Inflammatory macrophage treated with lipopolysaccharide for 4 hours (primary cell): ENCODE measurements at places on chromosomes 1 and 21.

GRCh38 chr1:95388031-95388430 lies 154.0 kb downstream of the RWDD3 start:
- DNase-seq: no peak

GRCh38 chr1:231160895-231161666 lies 777 bp upstream of the TRIM67 start:
- DNase-seq: no peak

- peak; percentile 17 for DNase-seq
These were observed 105.4 kb downstream of the SLC45A1 start for GRCh38 chr1:8423269-8423691.

GRCh38 chr1:156104861-156105832 lies 9.4 kb upstream of the LMNA start:
- DNase-seq: no peak

DNA sequence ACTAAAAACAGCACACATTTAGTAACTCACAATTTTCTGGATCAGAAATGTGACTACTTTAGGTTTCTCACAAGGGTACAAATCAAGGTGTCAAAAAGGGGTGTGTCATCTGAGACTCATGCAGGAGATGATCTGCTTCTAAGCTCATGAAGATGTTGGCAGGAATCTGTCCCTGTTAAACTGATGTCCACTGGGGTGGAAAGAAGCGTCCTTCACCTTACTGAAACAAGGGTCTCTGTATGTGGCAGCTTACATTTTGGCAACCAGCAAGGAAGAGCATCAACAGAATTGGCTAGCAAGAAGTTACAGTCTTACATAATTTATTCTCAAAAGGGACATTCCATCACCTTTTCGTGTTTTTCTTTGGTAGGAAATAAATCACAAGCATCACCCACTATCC lies 1223.8 kb downstream of the AMY1C start:
- DNase-seq: no peak

- no peak for DNase-seq
These were observed 488.9 kb downstream of the PTPRU start for GRCh38 chr1:29725262-29725661.

GRCh38 chr1:64343105-64343822 lies 126.7 kb upstream of the CACHD1 start:
- no peak for DNase-seq

DNA sequence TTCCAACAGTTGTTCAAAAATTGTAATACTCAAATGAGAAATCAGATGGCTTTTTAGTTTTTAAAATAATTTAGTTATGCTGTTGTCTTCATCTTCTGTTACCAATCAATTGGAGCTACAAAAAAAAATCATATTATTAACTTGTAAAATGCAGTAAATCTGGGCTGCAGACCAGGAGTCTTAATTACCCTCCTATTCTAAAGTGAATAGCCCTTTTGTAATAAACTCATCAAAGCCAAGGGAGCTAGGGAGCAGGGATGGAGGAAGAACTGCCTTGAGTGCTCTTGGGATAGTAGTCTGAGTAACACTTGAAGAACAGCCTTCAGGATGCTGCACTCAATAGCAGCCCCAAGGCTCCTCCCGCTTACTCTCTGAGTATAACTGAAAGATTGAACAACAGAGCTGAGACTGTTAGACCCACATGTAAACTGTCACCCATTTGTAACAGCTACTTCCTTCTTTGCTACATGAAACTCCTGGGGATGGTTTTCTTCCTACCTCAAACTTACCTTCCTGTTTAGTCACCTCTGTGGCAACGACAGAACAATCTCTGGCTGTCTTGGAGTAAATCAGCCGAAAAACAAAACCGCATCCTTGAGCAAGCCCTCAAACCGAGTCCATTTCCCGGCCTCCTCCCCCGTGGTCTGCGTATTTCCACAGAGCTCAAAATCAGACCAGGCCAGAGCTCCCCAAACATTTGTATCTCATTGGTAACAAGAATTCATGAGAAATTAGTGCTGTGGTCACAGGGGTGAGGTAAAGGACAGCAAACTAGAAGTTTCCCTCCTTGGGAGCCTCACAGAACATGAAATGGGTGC lies 55.9 kb downstream of the CD58 start:
- peak; percentile 90 for DNase-seq

DNA sequence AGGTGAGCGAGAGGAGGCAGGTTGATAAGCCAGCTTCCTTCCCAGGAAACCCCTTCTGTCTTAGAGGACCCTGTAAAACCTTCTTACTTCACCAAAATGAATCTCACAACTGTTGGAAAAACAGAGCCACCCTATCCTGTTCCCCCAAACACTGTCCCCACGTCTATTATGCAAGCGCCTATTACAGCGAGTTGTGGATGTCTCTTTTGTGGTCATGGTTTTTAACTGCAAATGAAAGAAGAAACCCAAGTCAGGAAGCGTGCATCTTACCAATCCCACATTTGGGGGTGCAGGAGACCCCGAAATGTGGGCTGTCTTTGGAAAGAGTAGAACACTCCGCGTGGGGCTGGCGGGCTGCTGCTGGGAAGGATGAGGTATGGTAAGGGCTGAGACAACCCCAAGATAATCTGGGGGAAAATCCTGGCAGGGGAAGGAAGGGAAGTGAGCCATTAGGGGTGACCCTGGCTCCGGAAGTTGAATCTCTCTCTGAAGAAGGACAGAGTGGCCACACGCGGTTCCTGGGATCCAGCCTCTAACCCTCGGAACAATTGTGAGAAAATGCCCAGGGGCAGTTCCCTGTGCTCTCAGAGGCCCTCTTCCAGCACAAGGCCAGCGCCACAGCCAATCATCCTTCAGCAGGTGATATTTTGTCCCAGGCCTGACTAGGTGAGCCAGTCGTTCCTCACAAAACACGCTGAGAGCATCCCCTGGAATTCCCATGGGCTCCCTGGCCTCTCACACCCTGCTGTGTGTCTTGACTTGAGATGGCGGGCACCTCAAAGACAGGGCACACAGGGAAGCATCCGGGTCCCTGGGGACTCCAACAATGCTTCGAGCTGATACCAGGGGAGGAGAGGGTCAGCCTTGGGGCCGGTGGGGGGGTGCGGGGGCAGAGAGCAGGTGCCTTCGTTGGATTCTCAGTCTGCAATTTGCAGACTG lies 168.5 kb upstream of the IRF2BP2 start:
- peak; percentile 78 for DNase-seq

GRCh38 chr1:1217621-1218523 lies 3.9 kb upstream of the TNFRSF4 start:
- DNase-seq: no peak

- no peak for DNase-seq
These were observed 243.0 kb downstream of the SIPA1L2 start for GRCh38 chr1:232386721-232387510.

- DNase-seq: peak; percentile 84
These were observed 39.3 kb upstream of the HMGN1 start for GRCh38 chr21:39388038-39388810.

- no peak for DNase-seq
These were observed 13.5 kb downstream of the SLC9A1 start for GRCh38 chr1:27141266-27142003.

DNA sequence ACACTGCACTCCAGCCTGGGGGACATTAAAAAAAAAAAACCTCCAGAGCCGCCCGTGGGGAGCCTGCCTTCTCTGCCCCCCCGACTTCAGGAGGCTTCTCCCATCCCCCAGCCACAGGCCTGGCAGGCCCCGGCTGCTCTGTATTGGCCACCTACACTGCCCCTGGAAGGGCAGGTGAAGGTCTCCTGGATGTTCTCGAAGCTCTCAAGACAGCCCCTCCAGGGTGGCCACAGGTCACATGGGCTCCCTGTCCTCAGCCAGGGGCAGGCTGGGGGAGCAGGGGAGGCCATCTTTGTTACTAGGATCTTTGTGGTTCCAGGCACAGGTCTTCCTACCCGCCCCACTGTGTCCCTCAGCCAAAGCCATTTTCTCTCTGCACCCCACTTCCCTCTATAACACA lies 32.8 kb downstream of the PADI6 start:
- no peak for DNase-seq

DNA sequence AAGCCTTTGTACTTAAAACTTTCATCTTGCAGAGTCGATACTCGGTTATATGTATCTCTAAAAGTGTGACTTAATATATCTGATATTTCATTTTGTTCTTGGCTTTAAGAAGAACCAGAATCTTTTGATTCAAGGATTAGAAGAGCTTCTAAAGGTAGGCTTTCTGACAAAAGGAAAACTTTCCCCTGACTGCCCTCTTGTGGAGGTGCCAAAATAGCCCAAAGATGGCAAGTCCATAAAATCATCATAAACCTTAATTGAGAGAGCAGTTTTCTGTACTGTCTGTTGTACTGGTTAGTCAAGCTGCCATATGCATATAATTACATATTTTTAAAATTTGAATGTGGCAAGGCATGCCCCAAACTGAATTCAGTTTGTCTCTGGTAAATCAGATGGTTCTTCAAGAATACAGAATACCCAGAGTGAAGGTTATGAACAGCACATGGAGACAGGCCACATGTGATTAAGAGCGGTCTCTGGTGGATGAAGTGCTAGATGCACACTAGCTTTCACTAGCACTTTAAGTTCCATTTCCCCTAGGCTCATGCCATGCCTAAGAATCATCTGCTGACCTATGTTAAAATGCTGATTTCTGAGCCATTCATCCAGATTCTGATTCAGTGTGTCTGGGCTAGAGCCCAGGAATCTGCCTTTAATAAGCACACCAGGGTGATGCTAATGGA lies 27.7 kb upstream of the ELAVL4 start:
- no peak for DNase-seq

GRCh38 chr1:32115496-32115895 lies 7.6 kb downstream of the KPNA6 start:
- DNase-seq: no peak

GRCh38 chr1:25107643-25108010 lies 124.7 kb downstream of the SYF2 start:
- no peak for DNase-seq

GRCh38 chr1:11671544-11672286 lies 7.7 kb downstream of the FBXO6 start:
- DNase-seq: no peak

DNA sequence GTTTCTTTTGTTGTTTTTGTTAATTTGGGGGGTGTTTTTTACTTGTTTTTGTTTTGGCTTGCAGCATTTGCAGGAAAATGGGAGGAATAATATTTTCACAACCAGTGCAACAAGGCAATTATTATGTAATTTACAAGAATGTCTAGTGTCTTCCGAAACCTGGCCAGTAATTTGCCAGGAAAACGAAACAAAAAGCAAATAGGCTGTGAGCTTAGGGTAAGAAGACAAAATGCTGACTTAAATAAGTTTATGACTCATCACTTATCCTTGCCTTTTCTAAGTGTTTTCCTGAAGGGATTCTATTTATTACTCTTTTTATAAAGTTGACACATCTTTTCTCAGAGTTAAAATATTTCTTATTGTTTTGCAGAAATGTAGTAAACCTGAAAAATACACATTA lies 49.8 kb downstream of the KCNT2 start:
- DNase-seq: peak; percentile 5

DNA sequence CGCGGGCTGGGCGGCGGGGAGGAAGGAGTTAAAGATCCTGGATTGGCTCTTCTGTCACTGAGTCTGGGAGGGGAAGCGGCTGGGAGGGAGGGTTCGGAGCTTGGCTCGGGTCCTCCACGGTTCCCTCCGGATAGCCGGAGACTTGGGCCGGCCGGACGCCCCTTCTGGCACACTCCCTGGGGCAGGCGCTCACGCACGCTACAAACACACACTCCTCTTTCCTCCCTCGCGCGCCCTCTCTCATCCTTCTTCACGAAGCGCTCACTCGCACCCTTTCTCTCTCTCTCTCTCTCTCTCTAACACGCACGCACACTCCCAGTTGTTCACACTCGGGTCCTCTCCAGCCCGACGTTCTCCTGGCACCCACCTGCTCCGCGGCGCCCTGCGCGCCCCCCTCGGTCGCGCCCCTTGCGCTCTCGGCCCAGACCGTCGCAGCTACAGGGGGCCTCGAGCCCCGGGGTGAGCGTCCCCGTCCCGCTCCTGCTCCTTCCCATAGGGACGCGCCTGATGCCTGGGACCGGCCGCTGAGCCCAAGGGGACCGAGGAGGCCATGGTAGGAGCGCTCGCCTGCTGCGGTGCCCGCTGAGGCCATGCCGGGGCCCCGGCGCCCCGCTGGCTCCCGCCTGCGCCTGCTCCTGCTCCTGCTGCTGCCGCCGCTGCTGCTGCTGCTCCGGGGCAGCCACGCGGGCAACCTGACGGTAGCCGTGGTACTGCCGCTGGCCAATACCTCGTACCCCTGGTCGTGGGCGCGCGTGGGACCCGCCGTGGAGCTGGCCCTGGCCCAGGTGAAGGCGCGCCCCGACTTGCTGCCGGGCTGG lies at the start of gene NPR1:
Gene NPR1 (plus strand): TSS at position 170 of the 818 bp plus-strand sequence. CDS start 421 bp downstream, at position 591.
- no peak for DNase-seq

DNA sequence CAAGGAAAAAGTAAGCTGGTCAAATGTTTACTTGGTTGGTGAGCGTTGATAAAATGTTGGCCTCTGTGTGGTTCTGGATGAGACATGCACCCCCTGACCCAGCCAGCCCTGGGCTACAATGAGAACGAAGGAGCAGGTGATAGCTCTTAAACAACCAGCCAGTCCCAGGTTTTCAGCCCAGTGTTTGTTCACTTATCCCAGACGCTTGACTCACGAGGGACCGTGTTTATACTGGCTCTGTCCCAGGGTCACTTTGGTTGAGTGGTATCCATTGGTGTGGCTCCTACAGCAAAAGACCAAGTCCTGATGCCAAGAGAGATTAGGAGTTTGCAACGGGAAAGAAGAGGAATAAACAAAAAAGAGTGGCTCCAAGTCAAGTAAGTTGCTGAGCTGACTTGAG lies 86.9 kb downstream of the KCNJ15 start:
- DNase-seq: no peak

- no peak for DNase-seq
These were observed at the start of gene ZBTB18 for GRCh38 chr1:244050835-244051444. Gene ZBTB18, plus strand, starts transcription at chr1:244051283. Its CDS starts 149 bp downstream, at chr1:244051432.

DNA sequence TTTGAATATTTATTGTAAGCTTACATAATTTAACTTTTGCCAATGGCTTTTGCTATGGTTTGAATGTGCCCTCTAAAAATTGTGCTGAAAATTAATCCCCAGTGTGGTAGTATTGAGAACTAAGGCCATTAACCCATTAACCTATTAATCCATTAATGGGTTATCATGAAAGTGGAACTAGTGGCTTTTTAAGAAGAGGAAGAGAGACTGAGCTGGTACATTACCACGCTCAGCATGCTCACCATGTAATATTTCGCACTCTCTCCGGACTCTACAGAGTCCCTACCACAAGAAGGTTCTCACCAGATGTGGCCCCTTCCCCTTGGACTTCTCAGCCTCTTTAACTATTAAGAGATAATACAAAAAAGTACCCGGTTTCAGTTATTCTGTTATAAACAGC lies 164.4 kb upstream of the ZRANB2 start:
- DNase-seq: no peak

- DNase-seq: no peak
These were observed 100.0 kb upstream of the CLDN14 start for GRCh38 chr21:36579898-36580297.

- peak; percentile 54 for DNase-seq
These were observed 65.9 kb downstream of the PIK3CD start for GRCh38 chr1:9717193-9718005.

DNA sequence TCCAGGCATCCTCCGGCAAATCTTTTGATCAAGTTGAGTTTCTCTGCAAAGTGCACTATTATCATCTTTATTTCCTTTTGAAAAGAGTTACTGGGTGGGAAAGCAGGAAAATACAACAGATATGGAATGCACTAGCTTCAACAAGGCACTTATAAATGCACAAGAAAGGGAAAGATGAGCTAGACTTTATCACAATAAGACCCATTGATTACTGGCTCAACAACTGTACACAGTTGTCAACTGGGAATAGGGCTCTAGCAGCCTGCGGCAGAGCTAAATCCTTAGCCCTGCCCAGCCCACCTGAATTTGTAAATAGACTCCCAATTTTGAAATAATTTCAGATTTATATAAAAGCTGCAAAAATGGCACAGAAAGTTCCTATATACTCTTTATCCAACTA lies 111.4 kb downstream of the CSMD2 start:
- no peak for DNase-seq
